ENCODE measurements at places on chromosomes 16 and 17.
A peak's percentile ranks its signal among the peaks of the same experiment; 100 is the strongest.

GRCh38 chr17:77542551-77543490 lies 402.1 kb downstream of the SEC14L1 start:
- DNase-seq: peak; percentile 68

DNA sequence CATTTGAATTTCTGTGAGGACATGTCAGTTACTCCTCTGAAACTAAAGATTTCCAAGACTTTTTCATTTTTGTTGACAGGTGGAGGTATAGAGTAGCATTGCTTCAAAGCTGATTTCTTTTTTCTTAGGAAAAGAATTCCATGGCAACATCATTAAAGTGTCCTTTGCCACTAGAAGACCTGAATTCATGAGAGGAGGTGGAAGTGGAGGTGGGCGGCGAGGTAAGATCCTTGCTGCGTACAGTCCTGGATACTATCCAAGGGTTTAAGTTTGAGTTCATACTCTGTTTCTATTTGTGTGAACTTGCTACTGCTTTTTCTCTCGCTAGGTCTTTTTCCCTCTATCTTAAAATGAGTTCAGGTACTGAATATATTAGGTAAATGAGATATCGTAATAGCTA lies 26.5 kb downstream of the HEATR9 start:
- no peak for DNase-seq

DNA sequence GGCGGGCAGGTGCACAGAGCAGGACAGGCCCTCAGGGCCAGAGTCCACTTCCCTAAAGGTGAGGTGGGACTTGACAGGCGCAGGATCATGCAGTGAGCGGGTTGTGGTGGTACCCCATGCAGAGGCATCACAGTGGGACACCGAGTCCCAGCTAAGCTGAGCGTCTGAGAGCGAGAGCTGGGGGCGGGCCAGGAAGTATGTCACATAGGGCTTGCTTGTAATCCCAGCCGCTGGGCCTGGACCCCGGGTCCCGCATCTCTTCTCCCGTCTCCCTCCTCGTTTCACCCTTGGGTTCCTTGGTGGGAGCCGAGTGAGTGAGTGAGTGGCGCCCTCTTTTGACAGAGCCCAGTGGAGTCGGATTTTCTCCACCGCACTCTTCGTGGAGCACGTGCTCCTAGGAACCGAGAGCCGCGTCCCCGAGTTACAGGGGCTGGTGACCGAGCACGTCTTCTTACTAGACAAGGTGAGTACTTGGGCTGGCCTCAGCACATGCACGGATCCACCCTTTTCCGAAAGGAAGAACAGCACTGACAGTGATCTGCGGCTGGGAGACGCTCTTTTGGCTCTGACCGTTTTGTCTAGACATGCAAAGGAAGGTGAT lies 50.8 kb upstream of the ENDOV start:
- DNase-seq: peak; percentile 13

GRCh38 chr16:59859676-59860402 lies 1125.7 kb upstream of the GOT2 start:
- no peak for DNase-seq

- no peak for DNase-seq
Measured at GRCh38 chr16:12144355-12144754, 167.8 kb downstream of the SNX29 start.

DNA sequence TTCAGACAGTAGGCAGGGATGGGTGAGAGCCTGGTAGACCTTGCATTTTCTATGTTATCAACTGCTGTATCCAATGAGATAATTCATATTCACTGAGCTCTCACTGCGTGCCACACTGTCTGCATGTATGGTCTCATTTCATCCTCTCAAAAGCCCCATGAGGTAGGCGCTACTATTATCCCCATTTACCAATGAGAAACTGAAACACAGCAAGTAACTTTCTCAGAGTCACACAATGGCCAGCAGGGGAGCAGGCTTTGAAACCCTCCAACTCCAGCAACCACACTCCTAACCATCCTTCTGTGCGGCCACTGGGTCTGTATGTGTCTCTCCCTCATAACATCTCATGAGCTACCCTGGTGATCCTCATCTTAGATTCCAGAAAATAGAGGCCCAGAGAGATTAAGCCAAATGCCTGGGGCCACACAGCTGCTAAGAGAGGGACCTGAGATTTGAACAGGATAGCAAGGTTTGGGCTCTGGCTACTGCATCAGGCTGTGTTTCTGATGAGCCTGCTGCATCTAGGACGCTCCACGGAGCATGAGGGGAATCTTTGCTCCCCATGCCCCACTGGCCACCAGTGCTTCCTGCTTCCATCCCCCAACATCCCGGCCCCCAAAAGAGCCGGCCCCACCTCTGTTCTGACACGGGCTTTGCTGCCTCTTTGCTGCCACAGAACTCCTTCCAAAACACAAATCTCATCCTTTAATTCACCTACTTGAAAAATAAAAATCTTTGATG lies 3.2 kb downstream of the CCR7 start:
- DNase-seq: no peak

GRCh38 chr17:38653230-38653629 lies 21.5 kb downstream of the EPOP start:
- no peak for DNase-seq

GRCh38 chr16:87570938-87571867 lies 31.1 kb upstream of the JPH3 start:
- no peak for DNase-seq

GRCh38 chr16:56530872-56531271 lies 11.0 kb upstream of the BBS2 start:
- DNase-seq: no peak

GRCh38 chr16:7452090-7452489 lies 119.4 kb downstream of the RBFOX1 start:
- DNase-seq: no peak

DNA sequence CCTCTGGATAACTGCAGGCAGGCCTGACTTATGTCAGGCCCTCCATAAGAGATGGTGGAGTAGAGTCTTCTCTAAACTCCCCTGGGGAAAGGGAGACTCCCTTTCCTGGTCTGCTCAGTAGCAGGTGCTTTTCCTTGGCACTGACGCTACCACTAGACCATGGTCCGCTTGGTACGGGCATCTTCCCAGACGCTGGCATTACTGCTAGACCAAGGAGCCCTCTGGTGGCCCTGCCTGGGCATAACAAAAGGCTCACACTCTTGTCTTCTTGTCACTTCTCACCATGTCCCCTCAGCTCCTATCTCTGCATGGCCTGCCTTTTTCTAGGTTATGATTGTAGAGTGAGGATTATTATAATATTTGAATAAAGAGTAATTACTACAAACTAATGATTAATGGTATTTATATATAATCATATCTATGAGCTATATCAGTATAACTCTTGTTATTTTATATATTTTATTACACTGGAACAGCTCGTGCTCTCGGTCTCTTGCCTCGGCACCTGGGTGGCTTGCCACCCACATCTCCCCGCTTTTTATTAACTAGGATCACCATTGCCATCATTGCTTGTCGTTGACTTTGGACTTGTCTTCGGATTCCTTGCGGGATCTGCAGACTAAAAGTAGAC lies 59.8 kb upstream of the ARL4D start:
- no peak for DNase-seq

DNA sequence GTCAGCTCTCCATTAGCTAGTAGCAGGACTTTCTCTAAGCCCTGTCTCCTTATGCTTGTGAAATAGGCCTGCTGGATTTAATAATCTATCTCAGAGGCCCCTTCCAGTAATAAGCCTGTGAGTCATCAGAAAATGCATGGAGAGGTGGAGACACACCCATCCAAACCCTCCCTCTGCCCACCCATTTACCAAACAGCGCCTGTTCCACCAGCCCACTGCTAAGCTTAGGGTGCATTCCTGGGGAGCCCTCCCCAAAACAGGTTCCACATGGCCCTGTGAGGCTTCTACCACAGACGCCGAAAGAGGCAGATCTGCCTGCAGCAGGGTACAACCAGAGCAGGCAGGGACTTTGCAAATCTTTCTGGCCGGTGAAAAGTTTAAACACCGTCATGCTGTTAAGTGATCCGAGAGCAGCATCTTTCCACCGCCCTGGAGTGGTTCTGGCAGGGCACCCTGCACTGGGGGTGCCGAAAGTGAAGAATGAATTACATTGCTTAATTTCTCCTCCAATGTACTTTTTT lies 99.3 kb downstream of the GAS7 start:
- no peak for DNase-seq

DNA sequence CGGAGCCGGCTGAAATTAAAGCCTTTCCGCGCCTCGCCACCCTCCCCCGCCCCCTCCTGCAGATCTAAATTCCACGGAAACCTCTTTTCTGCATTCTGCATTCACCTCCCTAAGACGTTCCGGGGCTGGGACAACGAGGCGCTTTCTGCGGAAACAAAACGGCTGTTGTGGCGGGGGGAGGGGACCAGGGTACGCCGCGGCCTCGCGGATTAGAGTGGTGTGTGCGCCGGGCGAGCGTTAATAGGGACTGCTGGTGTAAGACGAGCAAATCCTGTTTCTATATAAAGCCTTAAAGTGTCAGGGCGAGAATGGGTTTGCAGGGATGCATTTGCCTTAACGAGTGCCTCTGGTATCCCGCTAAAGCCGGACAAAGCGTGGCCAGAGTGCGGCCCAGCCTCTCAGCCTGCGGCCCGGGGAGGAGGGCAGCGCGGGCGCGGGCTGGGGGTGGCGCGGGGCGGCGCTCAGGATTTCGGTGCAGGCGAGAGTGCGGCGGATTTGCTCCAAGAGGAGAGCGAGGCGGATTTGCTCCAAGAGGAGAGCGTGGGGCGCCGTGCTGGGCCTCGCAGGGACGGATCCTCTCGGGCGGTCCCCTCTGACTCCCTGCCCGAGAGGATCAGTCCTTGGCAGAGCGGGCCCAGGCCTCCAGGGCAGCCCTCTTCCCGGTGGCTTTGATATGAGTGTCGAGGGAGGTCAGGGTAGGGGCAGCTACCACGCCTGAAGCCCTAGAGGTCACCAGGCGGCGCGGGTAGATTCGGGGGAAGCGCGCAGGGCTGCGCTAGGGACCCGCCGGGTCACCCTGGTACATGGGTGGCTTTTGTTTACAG lies 5.1 kb downstream of the BAHCC1 start:
- DNase-seq: no peak

- no peak for DNase-seq
Measured at GRCh38 chr16:82042846-82043245, 7.8 kb downstream of the HSD17B2 start.

DNA sequence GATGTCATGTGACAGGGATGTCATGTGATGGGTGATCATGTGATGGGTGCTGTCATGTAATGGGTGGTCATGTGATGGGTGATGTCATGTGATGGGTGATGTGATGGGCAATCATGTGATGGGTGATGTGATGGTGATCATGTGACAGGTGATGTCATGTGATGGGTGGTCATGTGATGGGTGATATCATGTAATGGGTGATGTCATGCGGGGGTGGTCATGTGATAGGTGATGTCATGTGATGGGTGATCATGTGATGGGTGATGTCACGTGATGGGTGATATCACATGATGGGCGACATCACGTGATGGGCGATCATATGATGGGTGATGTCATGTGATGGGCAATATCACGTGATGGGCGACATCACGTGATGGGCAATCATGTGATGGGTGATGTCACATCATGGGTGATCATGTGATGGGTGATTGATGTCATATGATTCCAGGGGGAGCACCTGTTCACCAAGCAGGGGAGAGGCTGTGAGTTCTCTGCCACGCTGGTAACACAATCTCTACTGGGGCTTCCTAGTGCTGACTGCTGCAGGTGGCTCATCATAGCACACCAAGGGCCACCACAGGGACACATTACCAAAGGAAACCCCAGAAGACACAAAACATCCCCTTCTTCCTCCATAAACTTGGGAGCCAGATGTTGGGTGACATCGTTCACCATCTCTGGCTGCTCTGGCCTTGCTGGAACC lies 16.5 kb downstream of the CD300LB start:
- DNase-seq: no peak

- DNase-seq: peak; percentile 91
Measured at GRCh38 chr17:61416540-61417363, 17.1 kb downstream of the TBX2 start.

- DNase-seq: no peak
Measured at GRCh38 chr16:66308096-66308495, 58.4 kb upstream of the CDH5 start.

GRCh38 chr16:22141767-22142166 lies 20.5 kb upstream of the SDR42E2 start:
- DNase-seq: no peak

DNA sequence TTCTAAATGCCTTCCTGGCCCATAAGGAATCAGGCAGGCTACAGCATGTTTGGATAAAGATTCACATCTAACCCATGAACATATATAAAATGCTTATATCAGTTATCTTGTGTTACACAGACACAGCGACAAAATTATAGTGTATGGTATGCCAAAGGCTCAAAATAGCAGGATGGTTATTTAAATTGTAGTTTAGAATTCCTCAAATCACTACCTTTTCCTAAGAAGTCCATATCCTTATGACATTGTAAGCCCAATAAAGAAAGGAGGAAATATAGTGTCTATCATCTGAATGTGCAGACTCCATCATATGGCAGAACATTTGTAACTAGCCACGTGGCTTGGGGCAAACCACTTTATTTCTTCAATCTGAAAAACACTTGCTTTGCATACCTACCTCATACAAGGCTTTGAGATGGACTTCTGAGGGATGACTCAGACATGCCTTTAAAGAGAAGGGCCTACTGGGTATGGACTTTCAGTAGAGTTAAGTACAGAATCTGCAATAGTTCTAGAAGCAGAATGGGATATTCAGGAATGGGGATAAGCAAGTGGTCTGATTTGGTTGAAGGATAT lies 12.1 kb upstream of the DHX8 start:
- no peak for DNase-seq

- no peak for DNase-seq
Measured at GRCh38 chr16:47939680-47940079, 216.1 kb downstream of the ABCC12 start.

DNA sequence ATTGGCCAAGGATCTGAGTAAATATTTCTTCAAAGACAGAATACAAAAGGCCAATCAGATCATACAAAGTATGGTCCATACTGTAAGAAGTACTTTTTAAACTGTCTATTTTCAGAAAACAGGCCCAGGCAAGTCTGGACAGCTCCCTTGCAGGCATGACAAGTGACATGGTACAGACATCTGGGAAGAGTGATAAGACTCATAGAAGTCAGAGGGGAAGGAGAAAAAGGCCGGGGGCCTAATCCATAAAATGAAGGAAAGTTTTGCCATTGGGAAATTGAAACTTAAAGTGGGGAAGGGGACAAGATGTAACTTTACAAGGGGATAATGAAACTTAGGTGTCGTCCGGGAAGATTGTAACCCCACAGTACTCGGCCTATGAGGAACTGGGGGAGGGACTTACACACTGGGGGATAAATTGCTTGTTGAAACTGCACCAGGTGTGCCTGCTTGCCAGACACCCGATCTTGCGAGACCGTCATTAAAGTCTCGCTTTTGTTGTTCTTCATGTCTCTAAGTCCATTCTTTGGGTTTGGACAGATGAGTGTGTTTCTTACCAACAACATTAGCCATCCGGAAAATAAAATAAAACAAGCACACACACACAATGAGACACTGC lies 684.0 kb downstream of the CDH11 start:
- no peak for DNase-seq

All from COLO829 (cell line).